Pericardium fibroblast (primary cell): ENCODE measurements at places on chromosomes 7 and 10. TPM values are rescaled to one million over a fixed set of nuclear protein-coding genes. Genes with fewer than 3 reads are reported as not detected.

Gene CALD1
- 272 and 562 TPM in 2 replicates for total RNA-seq

Gene SPDYE6
- not detected in 2 replicates for total RNA-seq

Gene MYL10
- not detected in 2 replicates for total RNA-seq

Gene NKX1-2
- total RNA-seq = not detected in 2 replicates

Gene RSU1
- 35.1 and 81.7 TPM in 2 replicates for total RNA-seq

Gene SDK1
- total RNA-seq = 2.4 and 2.5 TPM in 2 replicates

Gene COMTD1
- 5.8 and 12.0 TPM in 2 replicates for total RNA-seq

Gene RPEL1
- total RNA-seq = 0.09 and 0.12 TPM in 2 replicates

Gene CRTAC1
- 0.12 TPM in 1 of 2 replicates, not detected in the other for total RNA-seq

Gene KEL
- total RNA-seq = not detected in 2 replicates
